ENCODE measurements at places on chromosomes 1 and 21.

DNA sequence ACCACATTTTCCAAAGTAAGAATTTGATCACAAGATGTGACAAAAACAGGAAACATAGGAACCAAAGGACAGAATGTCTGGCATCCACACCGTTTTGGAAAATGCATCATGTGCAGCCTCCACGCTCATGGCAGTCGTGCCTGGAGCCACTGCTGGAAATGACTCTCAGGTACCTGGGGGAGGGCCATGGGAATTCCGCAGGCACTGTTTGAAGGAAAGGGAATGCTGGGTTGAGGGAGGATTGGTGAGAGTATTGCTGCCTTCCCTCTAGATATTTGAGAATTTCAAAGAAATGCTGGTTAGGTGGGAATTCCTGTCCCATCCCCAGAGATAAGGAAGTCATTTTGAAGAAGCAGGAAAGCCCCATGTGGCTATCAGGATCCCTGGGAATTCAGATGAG lies 10.8 kb downstream of the SLAMF1 start:
- no peak for DNase-seq

- peak; percentile 7 for DNase-seq
Measured at GRCh38 chr21:30268608-30269197, 14.0 kb downstream of the KRTAP24-1 start.

GRCh38 chr1:168977618-168978017 lies 128.9 kb upstream of the ATP1B1 start:
- DNase-seq = no peak

GRCh38 chr21:36788120-36788638 lies 89.3 kb downstream of the SIM2 start:
- peak; percentile 15 for DNase-seq

DNA sequence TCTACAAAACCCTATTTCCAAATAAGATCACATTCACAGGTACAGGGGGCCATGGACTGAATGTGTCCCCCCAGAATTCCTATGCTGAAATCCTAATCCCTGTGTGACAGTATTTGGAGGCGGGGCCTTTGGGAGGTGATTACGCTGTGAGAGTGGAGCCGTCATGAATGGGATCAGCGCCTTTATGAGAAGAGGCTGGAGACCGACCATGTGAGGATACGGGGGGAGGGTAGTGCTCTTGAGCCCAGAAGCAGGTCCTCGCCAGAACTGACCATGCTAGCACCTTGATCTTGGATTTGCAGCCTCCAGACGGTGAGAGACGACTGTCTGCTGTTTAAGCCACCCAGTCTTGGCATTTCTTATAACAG lies 23.8 kb upstream of the KIF26B start:
- DNase-seq = no peak

- DNase-seq = no peak
Measured at GRCh38 chr1:34781071-34781843, at the start of gene GJB3. TSS of gene GJB3 (plus strand) at chr1:34781214. CDS start at chr1:34784763, 3,549 bp downstream.

GRCh38 chr1:204649721-204650521 lies 35.6 kb downstream of the LRRN2 start:
- DNase-seq = no peak

DNA sequence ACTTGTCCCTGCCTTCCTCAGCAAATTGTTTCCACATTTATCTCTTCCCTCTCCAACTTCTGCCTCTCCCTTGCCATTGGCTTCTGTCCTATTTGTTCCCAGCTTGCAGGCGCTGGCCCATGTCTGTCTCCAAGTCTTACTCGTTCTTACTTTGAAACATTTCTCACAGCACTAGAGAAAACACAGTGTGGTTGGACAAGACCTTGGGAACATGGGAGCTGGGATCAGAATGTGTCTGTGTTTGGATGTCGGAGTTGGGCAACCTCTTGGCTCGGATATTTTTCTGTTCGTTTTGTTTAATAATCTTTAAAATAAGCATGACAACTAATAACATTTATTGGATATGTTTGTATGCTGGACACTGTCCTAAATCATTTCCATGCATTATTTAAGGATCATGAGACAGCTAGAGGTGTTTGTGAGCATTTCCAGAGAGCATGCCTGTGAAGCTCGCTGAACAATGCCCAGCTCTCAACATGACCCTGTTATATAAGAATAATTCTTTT lies 5.9 kb upstream of the BRWD1 start:
- no peak for DNase-seq

- DNase-seq = peak; percentile 34
Measured at GRCh38 chr21:16534408-16535101, 804.8 kb downstream of the USP25 start.

DNA sequence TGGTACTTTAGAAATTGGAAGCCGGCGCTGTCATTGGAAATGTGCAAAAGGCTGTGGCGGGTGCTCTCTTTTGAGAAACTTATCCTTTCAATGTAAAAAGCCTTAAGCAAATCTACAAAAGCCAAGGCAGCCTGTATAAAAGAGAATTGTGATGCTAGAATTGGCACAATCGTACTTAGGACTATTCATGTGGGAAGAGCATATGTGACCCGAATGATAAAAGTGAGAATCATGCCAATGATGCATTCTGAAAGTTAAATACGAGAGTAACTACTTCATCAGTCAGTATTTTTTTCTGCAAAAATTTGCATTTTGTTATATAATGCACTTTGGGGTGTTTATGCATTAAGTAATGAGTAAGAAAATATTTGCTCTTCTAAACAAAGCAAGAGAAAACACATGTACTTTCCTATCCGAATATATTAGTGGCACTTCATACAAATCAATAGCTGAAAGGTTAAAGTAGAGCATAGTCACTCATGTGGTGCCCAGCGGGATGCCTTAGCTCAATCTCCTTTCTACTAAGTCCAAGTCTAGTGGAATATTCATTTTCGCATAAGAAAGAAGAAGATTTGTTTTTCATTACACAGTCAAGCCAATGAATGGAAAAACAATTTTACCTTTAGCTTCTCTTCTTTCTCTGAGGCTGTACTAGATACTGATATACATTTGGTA lies 1256.6 kb upstream of the B3GALT2 start:
- no peak for DNase-seq

DNA sequence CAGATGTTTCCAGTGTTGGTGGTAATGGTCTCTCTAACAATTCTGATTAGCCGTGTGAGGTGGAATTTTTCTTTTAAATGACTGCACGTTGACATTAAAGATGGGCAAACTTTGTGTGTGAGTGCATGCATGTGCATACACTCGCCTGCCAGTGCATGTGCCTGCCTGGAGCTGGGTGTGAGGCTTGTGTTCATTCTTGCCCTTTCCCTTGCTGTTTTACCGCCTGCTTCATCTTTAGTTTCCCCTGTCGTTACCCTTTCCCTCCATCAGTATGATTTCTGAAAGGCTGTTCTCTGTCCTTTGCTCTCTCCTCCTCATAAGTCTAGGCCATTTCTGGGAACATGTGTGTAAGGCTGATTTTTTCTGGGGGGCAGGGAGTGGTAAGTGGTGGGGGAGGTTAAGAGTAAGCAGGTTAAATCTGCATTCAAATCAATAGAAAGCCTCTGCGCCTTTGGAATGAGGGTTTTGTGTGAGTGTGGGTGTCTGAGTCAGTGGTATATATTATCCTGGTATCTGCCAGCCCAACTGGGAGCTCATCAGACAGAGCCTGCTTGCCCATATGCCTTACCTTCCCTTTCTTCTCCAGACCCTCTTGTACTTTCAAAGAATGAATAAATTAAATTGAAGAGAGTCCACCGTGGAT lies 112.5 kb downstream of the PBX1 start:
- DNase-seq = no peak

GRCh38 chr1:227318853-227319607 lies 738 bp upstream of the CDC42BPA start:
- DNase-seq = peak; percentile 33

- no peak for DNase-seq
Measured at GRCh38 chr1:14110040-14110439, 410.1 kb downstream of the PRDM2 start.

DNA sequence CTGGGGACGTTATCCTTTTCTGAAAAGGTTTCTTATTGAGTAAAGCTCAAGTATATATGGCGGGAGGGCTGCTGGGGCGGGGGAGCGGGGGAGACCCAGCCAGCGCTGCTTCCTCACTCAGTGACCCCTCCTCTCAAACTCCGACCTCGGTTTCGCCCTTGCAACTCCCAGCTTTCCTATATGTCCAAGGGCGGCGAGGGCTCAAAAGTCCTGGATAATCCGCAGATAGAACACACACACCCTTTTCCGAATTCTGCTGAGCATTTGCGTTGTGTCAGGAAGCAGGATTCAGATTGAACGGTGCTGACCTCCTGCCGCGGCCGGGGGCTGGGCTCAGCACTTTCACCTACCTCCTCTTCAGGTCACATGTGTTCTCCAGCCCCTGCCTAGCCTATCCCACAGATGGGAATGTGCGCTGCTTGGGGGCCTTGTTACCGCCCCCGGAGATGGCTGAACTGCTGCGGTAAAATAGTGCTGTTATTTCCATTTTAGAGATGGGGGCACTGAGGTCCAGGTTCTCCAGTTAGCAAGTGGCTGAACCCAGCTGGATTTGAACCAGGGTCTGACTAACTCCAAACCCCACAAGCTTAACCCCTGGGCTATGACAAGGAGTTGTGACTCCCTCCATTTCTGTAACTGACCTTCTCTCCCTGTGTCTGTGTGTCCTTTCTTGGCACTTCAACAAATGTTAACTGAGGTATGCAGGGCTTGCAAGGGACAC lies 795 bp upstream of the AHDC1 start:
- DNase-seq = no peak

DNA sequence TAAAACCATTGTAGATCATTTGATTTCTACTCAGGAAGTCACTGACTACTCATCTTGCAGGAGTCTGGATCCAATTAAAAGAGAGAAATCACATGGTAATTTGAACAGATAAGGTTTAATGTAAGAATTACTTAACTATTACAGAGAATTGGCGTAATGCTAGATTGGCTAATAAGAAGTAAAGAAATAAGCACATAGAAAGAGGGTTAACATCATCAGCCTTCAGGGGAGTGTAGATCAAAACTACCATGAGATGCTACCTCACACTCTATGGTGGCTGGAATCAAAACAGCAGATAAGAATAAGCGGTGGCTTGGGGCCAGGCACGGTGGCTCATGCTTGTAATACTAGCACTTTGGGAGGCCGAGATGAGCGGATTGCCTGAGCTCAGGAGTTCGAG lies 11.7 kb downstream of the ST3GAL3 start:
- no peak for DNase-seq

- DNase-seq = no peak
Measured at GRCh38 chr1:112548547-112548946, 39.8 kb downstream of the WNT2B start.

- no peak for DNase-seq
Measured at GRCh38 chr1:87968197-87968955, 639.7 kb downstream of the LMO4 start.

GRCh38 chr1:237861944-237862343 lies 28.8 kb downstream of the ZP4 start:
- no peak for DNase-seq

DNA sequence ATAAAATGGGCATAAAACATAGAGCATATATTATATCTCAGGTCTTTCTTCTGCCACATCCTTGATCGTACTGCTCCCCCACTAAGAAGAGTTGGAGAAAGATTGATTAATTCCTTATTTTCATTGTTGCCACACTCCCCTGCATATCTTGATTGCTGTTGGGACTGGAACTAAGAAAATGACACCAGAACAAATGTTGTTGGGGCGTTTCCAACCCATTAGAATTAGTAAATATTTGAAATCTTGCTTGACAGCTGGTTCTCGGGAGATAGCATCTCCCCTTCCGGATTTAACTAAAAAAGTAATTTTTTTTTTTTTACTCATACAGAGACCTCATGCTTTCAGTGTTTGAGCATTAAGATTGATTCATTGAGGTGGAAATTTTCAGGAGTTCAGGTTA lies 493.0 kb upstream of the PLXNA2 start:
- DNase-seq = no peak

- DNase-seq = no peak
Measured at GRCh38 chr1:209456878-209457277, 126.6 kb upstream of the CAMK1G start.

DNA sequence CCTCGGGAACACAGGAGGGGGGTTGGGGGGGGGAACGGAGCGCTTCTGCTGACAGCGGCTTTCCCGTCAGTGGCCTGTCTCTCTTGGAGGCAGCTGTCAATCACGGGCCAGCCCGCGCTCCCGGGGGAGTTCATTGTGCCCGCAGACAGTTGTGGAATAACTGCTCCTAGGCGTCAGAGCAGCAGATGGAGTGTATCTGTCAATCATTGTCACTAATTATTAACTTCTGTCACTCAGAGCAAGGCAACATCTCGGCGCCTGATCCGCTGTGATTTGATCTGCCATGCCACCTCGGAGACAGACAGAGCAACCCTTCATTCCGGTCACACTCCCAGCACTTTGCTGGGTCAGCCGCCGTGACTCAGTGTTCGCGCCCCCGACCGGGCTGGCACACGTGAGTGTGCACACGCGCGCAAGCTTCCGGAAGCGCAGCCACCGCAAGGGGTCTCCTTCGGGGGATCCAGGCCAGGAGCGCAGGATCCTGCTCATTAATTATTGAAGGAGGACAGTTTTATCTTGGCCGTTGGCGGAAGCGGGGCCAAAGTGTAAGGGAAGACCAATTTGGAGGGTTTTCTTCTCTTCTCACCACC lies 75.8 kb downstream of the RRAGC start:
- DNase-seq = no peak

GRCh38 chr1:234683861-234684632 lies 74.1 kb upstream of the IRF2BP2 start:
- DNase-seq = peak; percentile 17

DNA sequence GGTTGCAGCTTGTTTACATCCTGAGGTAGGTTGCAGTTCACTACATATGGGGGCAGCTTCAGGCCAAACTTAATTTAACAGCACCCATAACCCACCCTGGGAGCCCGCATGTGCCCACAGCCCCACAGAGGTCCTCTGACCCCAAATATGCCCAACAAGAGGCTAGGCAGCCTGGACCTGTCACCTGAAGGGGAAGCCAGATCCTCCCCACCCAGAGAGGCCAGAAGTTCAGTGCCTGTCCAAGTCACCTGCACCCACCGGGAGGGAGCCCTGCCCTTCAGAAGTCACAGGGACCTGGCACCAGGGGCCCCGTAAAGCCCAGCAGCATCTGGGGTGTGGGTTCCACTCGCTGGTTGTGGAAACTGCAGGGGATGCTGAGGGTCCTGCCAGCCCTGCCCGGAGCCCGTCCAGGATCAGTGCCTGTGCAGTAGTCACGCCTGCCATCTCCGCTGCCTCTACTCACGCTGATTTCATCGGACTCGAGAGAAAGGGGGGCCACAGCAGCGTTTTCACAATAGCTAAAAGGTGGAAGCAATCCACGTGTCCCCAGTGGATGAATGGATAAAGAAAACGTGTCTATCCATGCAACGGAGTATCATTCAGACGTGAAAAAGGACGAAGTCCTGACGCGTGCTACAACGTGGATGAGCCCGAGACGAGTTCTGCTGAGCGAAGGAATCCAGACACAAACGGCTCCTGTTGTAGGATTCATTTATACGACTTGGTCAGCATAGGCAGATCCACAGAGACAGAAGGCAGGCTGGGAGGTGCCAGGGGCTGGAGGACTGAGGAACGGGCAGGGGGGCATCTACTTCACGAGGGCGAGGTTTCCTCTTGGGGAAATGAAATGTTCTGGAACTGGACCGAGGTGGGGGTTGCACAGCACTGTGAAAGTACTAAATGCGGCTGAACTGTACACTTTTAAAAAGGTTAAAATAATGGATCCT lies 33.9 kb upstream of the COL6A2 start:
- DNase-seq = no peak

GRCh38 chr1:71350330-71350729 lies 269.5 kb upstream of the ZRANB2 start:
- DNase-seq = no peak
